ENCODE measurements at places on chromosomes 6 and 20.
A peak's percentile ranks its signal among the peaks of the same experiment; 100 is the strongest.

DNA sequence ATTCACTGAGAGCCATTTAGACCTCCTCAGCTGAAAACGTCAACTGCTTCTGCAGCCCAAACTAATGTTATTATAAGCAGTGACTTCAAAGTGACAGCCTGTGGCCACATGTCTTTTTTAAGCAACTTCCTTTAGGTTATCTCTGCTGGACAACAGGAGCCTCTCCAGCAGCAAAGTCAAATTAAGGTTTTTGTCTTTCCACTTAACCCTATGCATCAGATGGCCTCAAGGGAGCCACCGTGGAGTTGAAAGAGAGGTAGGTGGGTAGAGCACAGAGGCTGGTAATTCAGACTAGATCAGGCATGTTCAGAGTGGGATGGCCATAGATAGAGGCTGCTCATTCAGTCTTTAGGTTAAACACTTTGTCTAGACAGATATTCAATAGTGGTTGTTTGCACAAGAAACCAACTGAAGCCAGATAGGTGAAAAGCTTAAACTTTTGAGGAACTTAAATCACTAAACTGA is 300.6 kb upstream of the ECI2 start:
- no peak for DNase-seq

DNA sequence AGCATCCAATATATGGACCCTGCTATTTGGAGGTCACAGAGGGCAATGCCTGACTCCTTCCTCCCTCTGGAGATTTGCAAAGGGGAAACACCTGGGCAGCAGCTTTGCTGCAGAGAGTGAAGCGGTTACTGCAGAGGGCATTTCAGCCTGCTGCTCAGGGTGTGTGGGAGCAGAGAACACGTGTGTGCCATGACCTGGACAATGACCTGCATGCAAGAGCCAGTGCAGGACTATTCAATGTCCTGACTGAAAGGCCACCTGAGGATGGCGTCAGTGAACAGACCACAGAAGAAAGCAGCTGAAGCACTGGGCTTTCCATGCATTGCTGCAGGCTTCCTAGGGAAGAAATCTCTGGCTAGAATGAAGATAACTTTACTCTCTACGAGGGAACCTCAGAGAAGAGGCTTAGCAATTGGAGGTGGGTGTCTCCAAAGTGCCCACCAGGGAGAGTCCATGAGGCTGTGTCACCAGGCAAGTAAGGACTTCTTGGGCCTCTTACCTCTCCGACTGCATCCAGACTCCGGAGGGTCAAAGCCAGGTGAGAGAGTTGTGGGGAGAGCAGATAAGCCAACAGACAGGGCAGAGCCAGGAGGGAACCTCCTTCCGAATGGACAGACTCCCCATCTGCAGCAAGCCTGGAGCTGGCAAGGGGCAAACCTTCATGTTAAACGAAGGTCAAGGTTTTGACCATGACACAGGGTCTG is 52.9 kb upstream of the PMEPA1 start:
- no peak for DNase-seq

DNA sequence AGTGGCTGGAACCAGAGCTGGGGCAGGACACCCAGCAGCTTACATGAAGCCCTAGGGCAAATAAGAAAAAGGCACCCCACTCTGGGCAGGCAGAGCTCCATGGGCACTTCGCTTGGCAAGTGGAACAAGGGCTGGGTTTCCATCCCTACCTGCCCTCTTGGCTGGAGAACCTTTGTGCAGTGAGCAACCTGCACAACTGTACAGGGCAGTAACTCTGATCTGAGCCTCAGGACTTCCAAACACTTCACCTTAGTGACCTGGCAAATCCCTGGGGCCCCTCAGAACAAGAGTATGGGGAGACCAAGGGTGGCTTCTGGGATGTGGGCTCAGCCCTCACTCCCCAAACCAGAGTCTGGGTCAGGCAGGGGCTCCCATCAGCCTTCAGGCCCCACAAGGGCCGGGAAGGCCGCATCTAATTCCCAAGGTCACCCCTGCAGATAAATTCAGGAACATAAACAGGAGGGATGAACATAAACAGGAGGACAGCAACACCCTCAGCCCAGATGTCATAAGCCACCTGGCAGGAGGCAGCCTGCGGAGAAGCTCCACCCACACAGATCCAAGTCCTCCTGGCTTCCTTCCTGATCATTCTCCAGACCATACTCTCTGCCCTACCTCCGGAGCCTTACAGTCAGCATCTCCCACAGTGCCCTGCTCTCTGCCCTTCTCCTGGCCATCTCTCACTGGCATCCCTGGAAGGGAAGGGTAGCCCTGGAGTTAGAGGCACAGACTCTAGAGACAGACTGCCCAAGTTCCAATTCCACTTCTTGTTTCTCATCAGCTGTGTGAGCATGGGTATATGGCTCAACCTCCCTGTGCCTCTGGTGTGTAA is 37.5 kb downstream of the HNF4A start:
- DNase-seq, result no peak

- DNase-seq, result no peak
These were observed 112.1 kb upstream of the BCLAF1 start for GRCh38 chr6:136401749-136402148.

DNA sequence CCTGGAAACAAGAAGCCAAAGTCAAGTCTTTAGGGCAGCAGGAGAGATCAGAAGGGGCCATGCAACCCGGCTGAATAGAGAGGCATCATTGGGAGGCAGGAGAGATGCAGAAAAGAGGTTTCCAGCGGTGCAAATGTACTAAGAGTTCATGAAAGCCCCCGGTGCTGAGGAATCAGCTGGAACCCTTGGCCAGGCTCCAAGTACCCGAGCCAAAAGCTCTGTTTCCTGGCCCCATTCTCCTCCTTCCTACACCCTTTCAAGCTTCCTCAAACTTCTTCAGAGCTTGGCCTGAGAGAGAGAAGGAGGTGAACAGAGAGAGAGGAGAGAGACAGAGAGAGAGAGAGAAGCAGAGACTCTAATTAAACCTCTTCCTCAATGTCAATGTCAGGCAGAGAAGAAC is 433.5 kb downstream of the PRKN start:
- DNase-seq, result no peak

DNA sequence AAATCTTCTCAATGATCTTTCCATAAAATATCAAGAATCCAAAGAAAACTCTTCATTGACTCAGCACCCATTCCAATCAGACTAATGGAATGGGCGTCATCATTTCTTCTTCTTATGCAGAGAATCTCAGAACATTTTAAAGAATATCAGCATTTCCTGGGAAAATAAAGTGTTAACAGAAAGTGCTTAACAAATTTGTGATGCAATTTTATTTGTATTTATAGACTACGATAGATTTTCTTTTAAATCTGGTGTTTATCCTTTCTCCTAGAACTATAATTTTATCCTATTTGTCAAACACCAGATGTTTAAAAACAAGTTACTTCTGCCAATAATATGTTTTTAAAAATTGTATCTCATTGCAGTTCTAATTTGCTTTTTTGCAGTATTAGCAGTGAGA is 330.7 kb downstream of the COL12A1 start:
- no peak for DNase-seq

GRCh38 chr6:137520520-137520919 is 26.3 kb upstream of the OLIG3 start:
- no peak for DNase-seq

GRCh38 chr6:7785243-7786035 is 59.5 kb downstream of the BMP6 start:
- no peak for DNase-seq

GRCh38 chr6:52285177-52286068 is 881 bp upstream of the MCM3 start:
- DNase-seq, result no peak

DNA sequence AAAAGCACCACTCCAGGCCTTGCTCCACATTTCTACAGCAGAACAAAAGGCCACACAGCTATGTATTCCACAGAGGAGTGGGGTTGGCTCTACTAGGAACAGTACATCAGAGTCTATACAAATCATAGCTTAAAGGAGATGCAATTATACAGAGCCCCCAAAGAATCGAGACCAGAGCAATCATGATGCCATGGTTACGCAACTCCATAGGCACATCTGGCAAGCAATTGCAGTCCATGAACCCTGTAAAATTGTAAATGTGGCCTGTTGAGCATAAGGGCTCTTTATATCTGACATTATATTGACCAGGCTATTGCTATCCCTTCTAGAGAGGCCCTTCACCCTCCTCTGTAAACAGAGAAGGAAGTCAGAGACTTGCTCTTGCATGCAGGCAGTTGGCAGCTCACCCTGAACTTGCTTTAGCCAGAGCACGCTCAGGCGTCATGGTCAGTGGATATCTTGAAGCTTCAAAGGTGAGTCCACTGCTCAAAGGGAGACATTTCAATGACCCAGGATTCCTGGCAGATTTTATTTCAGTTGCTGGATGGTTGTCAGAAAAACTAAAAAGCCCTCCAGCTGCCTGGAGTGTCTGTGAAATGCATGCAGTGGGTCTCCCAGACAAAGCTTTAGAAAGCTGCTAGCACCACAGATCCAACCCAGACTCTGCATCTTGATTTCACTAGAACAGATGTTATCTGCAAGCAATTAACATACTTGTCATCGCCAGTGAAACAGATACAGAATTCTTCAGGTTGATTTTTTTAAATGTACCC is 357.2 kb downstream of the CENPW start:
- DNase-seq, result no peak

DNA sequence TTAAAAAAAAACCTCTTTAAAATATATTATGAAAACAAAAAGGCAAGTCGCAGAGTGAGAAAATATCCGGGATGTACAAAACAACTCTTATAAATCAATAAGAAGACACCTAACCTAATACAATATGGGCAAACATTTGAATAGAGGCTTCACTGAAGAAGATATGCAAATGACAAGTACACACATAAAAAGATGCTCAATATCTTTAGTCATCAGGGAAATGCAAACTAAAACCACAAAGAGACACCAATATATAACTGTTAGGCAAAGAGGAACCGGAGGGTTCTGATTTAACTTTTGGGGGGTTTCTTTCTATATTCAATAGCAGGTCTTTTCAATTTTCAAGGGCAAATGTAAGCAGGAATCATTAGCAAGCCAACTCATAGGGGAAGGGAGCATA is 480.7 kb upstream of the SPTLC3 start:
- DNase-seq, result no peak

DNA sequence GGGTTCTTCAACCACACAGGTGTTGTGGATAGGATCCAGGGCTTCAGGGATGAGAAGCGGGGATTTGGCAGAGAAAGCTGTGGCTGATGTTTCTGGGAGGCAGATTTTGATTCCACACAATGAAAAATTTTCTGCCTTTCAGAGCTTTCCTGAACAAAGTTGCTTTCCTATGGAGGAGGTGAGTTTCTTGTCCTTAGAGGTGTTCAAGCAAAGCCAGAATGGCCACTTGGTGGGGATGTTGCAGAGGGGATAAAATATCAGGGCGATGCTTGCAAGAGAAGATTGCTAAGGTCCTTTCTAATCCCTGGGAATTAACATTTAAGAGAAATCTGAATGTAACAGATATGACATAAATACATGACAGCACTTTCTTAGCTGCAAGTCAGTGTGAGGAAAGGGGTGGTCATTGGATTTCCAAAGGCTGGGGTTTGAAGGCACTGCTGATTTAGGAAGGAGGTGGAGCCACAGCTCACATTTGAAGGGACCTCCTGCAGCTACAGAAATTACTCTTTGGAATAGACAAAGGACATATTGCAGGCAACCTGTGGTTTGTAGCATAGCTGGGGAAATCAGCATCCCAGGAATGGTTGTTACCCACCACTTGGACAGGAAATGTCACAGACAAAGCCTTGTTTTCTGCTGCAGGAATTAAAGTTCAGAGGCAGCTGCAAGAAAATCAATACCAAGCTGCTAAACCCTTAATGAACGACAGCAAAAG is 271.1 kb upstream of the CHD6 start:
- DNase-seq, result no peak

DNA sequence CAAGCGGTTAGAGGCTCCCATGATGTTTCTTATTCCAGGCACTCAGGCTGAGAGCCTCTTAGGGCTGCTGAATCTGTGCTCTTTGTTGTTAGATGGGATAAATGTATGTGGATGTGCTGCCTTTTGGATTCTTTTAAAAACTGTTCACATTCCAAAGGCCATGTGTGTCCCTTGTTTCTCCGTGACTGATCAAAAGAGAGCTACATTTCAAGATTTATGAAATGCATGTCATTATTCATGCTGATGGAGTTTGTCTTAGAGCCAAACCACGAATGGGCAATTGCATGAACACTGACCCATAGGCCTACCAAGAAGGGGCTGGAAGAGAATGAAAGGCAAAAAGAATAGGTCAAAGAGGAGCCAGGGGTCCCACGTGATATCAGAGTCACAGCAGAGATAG is 104.9 kb upstream of the TSHZ2 start:
- no peak for DNase-seq

- DNase-seq, result no peak
These were observed 78.7 kb downstream of the CEBPB start for GRCh38 chr20:50269091-50270033.

GRCh38 chr6:35050757-35051330 is 90.3 kb downstream of the TCP11 start:
- DNase-seq, result no peak

DNA sequence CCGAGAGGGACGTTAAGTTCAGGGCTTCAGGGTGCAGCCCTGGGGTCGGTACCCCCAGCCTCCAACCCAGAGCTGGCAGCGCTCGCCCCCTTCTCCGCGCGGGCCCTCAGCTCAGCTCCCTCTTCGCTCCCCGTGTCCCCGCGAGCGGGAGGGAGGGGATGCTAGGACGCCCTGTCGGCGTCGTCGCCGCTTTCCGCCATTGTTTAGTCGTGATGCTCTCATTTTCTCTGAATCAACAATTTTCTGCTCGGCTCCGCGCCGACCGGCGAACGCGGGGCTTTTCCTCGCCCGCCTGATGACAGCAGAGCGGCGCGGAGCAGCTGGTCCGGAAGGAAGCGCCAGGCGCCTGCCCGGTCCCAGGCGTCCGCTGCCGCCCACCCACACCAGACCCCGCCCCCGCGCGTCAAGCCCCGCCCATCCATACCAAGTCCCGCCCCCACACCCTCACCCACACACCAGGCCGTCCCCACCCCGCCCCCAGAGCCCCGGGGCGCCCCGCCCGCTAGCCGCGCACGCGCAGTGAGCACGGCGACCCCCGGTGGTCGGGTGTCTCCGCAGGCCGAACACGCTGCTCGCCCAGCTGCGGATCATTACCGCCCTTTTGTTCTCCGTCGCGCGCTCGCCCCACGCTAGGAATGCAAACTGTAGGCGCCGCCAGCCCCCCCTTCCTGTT is 50.1 kb upstream of the SLC32A1 start:
- DNase-seq, result peak; percentile 30

DNA sequence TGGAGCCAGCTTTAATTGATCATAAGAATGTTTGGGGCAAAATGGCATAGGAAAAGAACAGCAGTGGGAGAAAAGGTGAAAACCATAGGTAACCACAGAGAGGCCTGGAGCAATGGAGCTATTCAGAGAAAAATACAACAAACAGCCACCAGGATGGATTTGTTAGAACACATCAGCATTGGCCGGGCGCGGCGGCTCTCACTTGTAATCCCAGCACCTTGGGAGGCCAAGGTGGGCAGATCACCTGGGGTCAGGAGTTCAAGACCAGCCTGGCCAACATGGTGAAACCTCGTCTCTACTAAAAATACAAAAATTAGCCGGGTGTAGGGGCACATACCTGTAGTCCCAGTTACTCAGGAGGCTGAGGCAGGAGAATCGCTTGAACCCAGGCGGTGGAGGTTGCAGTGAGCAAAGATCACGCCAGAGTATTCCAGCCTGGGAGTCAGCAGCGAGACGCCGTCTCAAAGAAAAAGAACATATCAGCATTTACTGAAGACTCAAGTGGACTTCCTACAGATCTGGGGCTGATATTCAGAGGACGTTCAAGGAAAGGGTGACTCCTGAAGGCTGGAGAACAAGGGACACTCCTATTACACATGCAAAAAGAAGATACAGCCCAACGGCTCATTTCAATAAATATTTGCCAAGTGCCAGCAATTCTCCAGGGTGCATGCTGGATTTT is 20.2 kb downstream of the SNHG17 start:
- DNase-seq, result no peak

GRCh38 chr6:26205625-26206574 is 118.7 kb downstream of the HFE start:
- DNase-seq, result no peak

- no peak for DNase-seq
These were observed 33.0 kb downstream of the AKIRIN2 start for GRCh38 chr6:87669051-87669450.
